ENCODE measurements at places on chromosomes 3 and 15. TPM values are rescaled to one million over a fixed set of nuclear protein-coding genes. Genes with fewer than 3 reads are reported as not detected.

- DNase-seq = no peak
These were observed 143.7 kb upstream of the ZNF385D start for GRCh38 chr3:21894459-21895340.

- peak; percentile 64 for DNase-seq
These were observed 59.8 kb upstream of the KLHL25 start for GRCh38 chr15:85854345-85855097.

DNA sequence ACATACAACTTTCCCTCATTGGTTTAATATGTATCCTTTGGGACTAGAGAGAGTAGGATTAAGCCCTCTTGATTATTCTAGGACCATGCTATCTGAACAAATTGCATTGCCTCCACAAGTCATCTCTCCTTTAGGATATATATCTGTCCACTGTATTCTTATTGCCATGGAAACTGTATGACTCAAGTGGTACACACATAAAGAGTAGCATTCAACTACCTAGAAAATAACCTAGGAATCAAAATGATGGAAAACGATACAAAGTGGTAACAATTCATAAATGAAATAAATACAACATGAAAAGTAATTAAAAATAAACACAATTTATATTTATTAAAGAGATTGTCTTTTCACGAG, 212.1 kb upstream of the P2RY1 start:
- no peak for DNase-seq

- DNase-seq = no peak
These were observed 86.1 kb downstream of the VPS13C start for GRCh38 chr15:61974118-61974517.

DNA sequence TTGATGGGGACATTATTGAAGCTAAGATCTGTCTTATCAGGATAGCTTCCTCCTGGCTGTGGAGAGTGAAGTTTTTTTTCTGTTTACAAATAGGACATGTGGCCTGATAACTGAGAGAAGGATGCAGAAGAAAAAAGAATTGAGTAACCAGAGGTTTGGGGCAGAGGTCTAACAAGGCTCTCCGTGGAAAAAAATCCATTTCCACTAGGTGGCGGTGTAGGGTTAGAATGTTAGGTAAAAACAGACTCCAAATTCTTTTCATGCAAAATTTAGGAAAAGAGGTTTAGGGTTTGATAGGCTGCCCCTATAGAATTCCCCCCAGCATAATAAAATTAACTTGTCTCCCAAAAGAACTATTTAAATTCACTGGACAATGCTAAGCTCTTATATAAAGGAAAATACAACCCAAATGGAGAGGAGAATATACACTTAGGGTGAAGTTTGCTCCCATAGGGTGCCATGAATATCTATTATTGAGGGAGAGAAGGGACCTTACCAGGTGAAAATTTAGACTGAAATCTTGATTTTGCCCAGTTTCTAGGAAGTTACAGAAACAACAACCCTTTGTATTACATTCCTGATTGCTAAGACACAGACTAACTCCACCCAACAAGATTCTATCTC, 1560.4 kb downstream of the OTOL1 start:
- DNase-seq = no peak

GRCh38 chr3:70982284-70982683, 601.2 kb downstream of the FOXP1 start:
- no peak for DNase-seq

GRCh38 chr3:106097817-106098435, 229.1 kb upstream of the CBLB start:
- DNase-seq = no peak

DNA sequence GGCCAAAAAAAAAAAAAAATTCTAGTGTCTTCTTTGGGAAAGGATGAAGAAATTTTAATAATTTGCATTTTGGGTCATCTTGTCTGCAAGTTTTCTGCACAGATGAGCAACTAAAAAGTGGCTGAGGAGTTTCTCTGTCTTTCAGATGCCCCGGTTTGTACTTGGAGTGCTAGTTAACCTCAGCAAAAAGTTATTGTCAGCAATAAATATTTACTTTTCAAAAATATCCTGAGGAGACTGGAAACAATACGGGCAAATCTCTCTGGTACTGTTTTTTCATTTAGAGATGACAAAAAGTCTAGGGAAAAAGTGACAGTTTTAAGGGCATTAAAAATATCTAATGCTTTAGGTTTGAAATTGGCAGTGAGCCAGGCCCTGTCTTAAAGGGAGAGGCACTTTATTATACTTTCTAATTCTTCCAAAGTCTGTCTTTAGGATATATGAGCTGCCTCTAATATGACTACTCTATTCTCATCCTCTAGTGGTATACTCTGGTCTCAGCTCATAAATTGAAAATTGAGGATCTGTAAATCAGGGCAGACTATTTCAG, 436.0 kb upstream of the NR2F2 start:
- DNase-seq = no peak

DNA sequence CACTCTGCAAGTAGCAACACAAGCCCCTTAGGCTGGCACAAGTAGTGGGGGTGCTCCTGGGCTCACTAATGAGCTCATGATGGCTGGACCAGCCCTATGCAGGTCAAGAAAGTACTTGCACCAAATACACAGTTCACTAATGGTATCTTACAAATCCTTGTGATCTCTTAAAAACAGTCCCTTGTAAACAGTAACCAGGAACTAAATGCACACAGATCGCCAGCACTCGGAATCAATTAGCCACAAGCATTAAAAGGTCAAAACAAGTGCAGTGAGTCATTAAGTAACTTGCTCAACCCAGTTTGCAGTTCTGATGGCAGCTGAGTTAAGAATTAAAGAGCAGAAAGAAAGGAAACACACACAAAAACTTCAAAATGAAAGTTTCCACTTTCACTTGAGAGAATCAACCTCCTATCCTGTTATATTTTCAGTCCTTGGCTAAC, 43.2 kb downstream of the ARHGEF3 start:
- no peak for DNase-seq

DNA sequence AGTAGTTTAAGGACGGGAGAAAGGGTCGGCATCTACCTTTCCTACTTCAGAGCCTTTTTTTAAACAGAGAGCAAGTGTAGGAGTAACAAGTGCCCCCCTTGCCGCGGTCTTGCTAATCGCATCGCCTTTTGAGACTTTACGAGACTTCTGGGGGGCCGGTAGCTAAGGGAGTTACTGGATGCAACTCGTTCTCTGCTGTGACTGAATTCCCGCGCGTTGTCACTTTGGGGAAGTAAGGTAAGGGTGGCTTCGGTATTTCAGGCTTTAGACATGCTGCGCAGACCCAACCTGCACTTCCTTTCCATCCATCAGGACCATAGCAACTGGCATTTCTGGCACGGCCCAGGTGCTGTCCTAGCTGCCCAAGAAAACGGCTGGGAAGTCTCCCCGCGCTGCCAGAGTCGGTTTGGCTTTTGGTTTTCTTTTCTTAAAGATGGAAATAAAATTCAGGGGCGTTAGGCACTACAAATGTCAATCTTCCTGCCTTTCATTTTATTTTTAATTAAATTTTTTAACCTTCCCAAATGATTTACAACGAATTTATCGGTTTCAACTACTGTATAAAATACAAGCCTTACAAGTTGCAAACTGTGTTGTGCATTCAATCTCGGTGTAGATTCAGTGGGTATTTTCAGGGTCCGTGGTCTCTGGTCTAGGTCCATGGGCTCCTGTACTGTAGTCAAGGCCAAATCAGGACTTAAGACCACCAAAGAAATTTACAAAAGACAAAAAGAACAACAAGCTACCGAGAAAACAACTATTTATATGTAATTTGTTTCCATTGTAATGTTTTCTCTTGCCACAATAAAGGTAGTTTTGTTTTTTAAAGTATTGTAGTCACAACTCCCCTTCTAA, 3.5 kb downstream of the MECOM start:
- no peak for DNase-seq

DNA sequence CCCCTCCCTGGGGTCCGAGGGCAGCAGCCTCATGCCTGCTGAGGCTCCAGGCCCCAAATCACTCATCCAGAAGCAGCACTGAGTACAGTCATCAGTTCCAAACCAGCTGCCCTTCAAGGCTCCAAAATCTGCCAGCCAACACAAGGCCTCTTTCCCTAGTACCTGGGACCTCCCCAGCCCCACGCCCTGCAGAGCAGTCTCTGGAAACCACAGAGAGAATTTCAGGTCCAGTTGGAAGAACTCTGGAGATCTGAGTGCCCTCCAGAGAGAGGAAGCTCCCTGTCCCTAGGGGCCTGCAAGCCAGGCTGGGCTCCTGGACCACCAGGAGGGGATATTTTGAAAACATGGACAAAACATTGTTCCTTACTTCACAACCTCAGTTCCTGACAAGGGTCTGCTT, 26.2 kb downstream of the TKT start:
- no peak for DNase-seq

DNA sequence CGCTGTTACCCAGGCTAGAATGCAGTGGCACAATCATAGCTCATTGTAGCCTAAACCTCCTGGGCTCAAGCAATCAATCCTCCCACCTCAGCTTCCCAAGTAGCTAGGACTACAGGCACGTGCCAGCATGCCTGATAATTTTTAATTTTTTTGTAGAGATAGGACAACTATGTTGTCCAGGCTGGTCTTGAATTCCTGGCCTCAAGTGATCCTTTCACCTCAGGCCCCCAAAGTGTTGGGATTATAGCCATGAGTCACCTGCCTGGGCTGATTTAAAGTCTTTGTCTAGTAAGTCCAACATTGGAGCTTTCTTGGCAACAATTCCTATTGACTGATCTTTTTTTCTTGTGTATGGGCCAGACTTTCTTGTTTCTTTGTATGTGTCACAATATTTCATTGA, 28.1 kb downstream of the SPINK8 start:
- DNase-seq = no peak

GRCh38 chr3:105555206-105555605, 188.5 kb downstream of the ALCAM start:
- DNase-seq = no peak

- DNase-seq = no peak
These were observed 771.6 kb upstream of the NR2F2 start for GRCh38 chr15:95558916-95559315.

GRCh38 chr3:48501196-48501595, 2.8 kb downstream of the SHISA5 start:
- no peak for DNase-seq

DNA sequence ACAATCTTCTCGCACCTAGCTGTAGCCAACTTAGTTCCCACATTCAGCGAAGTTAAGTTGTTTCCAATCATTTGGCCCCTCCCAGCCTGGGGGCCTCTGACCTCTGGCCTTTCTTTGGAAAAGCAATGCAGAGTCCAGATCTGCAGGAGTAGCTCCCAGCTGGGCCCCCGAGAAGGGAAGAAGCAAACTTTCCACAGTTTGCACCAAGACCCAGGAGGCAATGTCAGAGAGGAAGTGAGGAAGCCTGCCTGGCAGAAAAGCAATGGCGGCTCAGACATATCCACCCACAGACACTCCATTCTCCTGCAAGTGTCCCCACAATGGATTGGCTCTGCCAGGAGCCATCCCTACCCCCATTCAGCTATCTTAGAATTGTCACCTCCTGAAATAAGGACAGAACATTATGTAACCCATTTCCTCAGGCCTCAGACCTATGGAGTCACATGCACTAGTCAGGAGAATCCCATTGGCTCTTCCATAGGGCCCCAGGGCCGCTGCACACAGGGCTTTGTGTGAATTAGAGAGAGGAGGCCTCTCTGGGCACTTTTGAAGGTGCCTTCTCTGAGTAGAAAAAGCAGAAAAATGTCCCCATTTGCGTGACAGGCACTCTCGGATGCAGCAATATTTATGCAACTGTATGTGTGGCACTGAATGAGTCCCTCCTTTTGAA, 3.0 kb upstream of the BUB1B start:
- no peak for DNase-seq

GRCh38 chr15:67134067-67134838, 68.9 kb downstream of the SMAD3 start:
- peak; percentile 80 for DNase-seq

GRCh38 chr3:27666708-27667107, 55.4 kb downstream of the EOMES start:
- DNase-seq = peak; percentile 10

DNA sequence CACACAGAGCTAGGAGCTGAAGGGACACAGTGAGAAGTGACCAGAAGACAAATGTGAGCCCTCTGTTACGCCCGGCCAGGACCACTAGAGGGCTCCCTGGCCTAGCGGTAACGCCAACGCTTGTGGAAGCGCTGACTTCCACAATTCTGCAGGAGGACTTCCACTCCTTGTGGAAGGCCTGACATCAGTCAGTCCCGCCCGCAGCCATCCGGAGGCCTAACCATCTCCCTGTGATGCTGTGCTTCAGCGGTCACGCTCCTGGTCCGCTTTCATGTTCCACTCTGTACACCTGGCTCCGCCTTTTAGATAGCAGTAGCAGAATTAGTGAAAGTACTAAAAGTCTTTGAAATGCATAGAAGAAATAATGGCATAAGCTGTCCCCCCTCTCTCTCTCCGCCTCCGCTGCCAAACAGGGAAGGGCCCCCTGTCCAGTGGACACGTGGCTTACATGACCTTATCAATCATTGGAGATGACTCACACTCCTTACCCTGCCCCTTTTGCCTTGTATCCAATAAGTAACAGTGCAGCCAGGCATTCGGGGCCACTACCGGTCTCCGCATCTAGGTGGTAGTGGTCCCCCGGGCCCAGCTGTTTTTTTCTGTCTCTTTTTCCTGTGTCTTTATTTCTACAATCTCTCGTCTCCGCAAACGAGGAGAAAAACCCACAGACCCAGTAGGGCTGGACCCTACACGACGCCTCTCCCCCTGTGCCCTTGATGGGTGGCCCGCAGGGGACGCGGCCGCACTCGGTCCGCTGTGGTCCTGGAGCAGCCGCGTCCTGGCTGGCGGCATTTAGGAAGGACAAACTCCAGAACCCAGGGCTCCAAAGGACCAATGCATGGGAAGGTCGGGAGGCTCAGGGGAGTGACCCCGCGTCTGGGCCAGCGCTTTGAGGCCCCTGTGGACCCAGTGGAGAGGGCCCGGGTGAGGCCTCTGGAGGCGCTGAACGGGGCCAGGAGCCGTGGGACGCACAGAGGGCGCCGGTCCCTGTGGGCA, 27.0 kb upstream of the RPL32 start:
- DNase-seq = peak; percentile 55

DNA sequence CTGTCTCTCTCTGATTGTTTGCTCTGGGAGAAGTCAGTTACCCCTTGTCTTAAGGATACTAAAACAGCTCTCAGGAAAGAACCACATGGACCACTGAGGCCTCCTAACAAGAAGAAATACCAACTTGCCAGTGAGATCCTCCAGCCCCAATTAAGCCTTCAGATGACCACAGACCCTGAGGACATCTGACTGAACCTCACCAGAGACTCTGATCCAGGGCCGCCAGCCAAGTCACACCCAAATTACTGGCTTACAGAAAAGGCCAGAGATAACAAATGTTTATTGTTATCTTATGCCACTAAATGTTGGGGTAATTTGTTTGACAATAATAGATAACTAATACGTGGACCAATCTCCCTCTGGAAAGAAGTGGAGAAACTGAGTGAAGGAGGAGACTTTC, 40.2 kb downstream of the SLC12A8 start:
- no peak for DNase-seq

Gene LRRN1
- total RNA-seq = 5.1 TPM

Gene ASB14
- total RNA-seq = not detected

Gene POLQ
- 7.9 TPM for total RNA-seq

Gene MESP1
- total RNA-seq = 0.38 TPM

Gene LRRC2
- 2.5 TPM for total RNA-seq

Gene A4GNT
- 0.05 TPM for total RNA-seq

Gene HYKK
- total RNA-seq = 2.2 TPM

Gene GREM1
- total RNA-seq = 0.14 TPM

Gene CHST2
- total RNA-seq = 15.6 TPM

Gene SERPINI2
- total RNA-seq = 0.19 TPM

Gene NEDD4
- total RNA-seq = 8.8 TPM

Gene P3H2
- total RNA-seq = 5.9 TPM
